ENCODE measurements at places on chromosomes 12 and 14.

- no peak for DNase-seq
Observed at GRCh38 chr14:88194531-88194930, 128.5 kb downstream of the KCNK10 start.

DNA sequence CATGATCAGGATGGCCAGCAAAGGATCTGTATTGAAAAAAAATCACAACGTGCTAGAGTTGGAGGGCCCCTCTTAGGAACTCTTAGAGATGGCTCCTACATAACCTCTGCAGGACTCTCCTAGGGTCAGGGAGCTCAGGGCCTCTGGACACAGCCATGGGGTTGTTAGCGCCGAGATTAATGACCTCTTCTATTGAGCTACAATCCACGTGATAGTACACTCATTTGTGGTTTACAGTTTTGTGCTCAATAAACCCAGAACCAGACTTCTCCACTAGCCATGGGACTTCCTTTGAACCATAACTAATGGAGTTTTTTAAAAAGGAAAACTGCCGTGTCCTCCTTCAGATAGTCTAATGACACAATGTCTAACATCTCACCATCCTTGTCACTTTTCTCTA is 29.6 kb upstream of the HDAC7 start:
- DNase-seq: no peak

DNA sequence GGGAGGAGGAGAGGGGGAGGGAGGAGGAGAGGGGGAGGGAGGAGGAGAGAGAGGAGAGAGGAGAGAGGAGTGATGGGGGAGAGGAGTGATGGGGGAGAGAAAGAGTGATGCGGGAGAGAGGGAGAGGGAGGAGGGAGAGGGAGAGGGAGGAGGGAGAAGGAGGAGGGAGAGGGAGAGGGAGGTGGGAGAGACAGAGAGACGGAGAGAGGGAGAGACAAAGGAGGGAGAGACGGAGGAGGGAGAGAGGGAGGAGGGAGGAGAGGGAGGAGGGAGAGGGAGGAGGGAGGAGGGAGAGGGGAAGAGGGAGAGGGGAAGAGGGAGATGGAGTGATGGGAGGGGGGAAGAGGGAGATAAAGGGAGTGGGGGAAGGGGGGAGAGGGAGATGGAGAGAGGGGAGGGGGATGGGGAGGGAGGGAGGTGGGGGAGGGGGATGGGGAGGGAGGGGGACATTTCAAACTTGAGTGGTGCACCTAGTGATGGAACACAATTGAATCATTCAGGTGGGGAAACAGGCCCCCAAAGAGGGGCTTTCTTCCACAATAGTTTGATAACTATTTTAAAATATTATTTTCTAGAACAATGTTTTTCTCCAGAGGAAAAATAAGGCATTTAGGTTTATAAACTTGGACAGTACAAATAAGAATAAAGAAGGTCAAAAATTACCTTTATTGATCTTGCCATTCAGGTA is 46.8 kb upstream of the RBM19 start:
- DNase-seq: no peak

GRCh38 chr14:101070540-101071492 is 167.3 kb upstream of the RTL1 start:
- DNase-seq: no peak

GRCh38 chr12:79262938-79263337 is 398.4 kb downstream of the SYT1 start:
- no peak for DNase-seq

DNA sequence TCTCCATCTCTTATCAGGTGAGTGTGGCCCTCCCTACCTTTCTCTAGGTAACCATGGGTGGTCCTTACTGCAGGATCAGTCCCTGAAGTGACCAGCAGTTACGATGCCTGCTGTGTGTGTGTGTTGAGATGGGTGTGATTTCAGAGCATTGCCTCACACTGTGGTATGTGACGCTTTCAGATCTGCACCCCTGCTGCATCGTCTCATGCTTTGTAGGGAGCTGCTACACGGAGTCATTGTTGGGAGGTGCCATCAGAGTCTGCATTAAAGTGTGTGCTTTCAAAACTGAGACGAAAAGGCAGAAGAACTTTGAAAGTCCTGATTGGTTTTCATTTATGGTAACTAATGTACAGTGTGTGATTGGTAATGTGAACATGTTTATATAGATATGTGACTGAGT is 150.5 kb downstream of the PELI2 start:
- DNase-seq: no peak

GRCh38 chr14:95113476-95113875 is 43.9 kb downstream of the DICER1 start:
- no peak for DNase-seq

DNA sequence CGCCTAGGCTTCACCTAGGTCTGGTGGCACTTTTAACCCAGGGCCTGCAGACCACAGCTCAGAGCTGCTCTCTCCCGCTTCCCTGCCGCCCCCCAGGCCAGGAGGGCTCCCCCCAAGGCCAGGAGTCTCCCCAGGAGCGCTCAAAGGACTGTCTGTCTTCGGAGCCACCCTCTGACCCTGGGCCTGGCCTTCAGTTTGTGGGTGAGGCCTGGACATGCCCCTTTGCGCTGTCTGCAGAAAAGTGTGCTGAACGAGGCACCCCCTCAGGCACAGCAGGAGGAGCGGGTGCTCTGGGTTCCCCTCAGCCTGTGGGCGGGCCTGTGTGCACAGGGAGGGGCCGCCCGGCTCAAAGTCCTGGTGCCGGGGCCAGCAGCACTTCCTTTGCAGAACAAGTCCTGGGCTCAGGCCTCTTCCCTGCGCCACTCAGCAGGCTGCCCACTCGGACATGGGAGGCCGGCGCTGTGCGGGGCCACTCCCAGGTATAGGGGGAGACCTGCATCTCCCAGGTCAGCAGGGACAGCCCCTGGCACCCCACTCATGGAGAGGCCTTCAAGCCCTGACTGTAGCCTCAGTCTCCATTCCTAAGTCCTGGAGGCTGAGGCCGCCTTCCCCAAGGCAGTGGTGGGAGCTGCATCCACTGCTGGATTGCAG is 14.3 kb downstream of the DEGS2 start:
- DNase-seq: no peak

- peak; percentile 83 for DNase-seq
Observed at GRCh38 chr12:111396726-111397445, 8.8 kb upstream of the SH2B3 start.

DNA sequence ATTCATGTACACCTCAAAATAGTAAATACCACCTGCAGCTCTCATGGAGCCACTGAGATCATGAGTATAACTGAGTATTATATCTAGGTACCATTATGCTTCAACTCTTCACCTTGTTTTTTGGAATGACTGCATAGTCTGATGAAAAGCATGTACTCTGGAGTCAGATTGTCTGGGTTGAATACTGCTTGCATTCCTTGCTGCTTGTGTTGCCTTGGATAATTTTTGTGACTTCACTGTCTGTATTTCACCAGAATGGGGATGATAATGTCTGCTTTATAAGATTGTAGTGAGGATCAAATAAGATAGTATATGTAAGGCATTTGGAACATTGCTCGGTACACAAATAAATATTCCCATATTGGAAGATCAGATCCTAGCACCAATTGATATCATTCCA is 54.2 kb downstream of the SUSD6 start:
- no peak for DNase-seq

DNA sequence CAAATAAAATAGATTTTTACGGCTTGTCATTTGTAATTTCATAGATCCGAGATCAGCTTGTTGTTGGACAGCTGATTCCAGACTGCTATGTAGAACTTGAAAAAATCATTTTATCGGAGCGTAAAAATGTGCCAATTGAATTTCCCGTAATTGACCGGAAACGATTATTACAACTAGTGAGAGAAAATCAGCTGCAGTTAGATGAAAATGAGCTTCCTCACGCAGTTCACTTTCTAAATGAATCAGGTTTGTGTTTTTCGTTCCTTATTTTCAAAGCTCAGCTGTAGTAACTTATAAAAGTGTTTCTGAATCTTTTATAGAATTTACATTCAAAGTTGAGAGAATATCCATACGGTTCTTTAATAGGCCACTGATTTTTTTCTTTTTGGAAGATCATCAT is 89.1 kb downstream of the LRRK2 start:
- no peak for DNase-seq

DNA sequence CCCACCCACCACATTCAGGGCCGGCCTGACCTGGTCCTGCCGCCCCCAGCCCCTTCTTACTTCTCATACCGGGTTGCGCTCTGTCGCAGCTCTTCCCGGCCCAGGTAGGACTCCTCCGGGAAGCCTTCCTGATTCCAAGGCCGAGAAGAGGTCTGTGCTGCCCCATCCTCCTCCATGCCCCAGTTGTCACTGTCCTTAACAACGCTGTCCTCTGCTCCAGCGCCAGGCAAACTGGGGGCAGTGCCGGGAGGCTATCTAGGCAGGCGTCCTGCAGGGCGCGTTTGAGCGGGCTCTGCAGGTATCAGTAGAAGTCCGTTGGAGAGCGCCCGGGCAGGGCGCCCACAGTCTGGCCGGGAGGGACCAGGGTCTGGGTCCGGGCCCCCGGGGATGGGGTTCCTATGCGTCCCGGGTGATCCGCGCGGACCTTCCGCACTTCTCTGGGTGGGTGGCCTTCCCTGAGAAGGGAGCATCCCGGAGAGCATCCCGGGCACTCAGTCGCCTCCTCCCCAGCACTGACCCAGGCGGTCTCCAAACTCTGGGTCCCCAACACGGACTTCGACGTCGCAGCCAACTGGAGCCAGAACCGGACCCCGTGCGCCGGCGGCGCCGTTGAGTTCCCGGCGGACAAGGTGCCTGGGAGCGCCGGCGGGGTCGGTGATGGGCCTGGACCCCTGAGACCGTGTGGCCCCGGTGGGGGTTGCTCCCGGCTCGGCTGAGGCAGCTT is 900 bp downstream of the AMN start:
- no peak for DNase-seq

DNA sequence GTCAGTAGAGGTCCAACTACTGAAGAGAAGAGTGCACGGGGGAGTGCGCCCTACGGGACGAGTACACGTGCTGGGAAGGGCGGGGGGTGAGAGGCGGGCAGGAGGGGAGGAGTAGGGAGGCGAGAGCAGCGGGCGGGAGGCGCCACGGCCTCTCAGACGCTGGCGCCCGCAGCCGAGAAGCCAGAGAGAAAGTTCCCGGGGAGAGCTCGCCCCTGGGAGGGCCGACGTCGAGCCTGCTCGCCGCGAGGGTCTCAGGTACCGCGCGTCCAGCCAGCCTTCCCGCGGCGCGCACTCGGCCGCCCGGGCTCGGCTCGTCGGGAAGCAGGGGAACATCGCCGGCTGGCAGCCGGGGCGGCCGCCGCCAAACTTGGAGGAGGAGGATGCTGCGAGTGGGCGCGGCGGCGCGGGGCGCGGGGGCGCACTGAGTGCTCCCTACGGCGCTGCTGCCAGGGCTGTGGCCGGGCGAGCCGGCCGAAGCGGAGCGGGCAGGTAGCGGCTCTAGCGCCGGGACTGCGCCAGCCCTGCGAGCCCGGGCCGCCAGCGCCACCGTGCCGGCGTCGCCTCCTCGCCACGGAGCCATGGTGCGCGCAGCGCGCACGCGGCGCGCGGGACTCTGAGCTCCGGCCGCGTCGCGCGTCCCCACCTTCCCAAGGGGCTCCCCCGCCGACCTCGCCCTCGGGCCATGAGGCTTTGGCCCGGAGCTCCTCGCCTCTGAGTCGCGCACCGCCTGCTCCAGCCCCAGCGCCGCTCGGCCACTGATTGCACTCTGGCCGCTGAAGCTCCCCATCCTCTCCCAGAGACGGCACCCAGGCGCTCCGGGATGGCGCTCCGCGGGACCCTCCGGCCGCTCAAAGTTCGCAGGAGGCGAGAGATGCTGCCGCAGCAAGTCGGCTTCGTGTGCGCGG is at the start of gene SLC24A4:
Gene SLC24A4, plus strand, starts transcription at position 155 of the 905 bp plus-strand sequence. Its CDS starts 666 bp downstream, at position 821.
- DNase-seq: peak; percentile 22

DNA sequence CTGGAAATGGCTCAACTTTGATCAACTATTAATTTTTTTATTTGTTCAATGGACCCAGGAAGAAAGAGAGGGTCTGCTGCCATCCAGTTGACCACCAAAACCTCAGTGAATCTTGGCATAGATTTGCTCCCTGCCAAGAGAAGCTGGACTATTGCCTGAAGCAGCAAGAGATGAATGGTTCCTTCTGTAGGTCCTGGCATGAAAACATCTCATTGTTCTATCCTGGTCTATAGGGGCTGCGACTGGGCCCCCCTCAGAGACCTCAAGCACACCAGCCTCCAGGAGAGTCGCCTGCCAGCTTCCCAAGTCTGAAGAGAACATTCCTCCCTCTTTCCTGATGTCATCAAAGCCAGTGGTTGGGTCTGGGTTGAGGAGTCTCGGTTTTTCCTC is 204.9 kb downstream of the TMX1 start:
- DNase-seq: no peak

GRCh38 chr12:62370189-62370588 is 96.4 kb upstream of the MON2 start:
- DNase-seq: no peak

DNA sequence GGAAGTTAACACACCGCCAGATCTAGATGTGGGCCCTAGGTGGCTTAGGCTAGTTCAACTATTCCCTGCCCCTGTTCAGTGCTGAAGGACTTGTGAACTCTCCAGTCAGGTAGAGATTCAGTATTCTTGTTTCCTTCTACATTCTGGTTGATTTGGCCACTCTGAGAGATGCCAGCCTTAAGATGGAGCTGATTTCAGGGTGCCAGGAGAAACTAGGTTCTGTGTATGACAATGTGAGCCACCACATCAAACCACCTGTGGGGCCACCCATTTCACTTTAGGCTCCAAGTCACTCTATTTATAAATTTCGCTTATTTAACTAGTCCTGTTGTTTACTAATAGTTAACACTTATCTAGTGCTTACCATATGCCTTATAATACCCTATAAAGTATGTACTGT is 26.0 kb downstream of the FRMD6 start:
- no peak for DNase-seq

DNA sequence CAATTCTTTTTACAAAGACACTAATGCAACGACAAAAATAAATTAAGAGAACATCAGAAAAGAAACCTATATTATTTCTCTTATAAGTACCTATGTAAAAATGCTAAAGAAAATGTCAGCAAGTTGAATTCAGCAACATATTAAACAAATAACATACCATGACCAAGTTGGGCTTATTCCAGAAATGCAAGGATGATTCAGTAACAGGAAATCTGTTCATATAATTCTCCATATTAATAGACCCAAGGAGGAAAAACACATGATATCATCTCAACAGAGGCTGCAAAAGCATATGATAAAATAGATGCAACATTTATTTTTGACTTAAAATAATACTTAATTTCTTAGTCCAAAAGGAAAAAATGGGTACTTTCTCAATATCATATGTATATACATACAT is 25.1 kb upstream of the GPHB5 start:
- DNase-seq: no peak

DNA sequence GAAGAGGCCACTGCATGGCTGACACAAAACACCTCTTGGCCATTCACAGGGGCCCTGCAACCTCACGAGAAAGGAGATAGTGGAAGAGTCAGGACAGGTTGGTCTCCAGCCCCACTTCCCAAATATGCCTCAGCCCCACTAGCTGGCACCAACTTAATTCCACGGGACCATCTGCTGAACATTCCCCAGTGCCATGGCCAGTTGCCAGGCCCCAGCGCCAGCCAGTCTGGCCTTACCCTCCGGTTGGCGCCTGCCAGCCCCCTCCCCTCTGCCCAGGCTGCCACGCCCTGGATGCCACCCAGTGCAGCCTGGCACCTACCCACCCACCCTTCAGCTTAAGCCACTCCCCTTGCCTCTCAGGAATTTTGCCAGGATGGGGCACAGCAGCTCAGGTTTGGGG is 21.2 kb upstream of the HSPB8 start:
- no peak for DNase-seq

Data from hypothalamus (tissue), 51 donors.